Activated naive CD8-positive, alpha-beta T cell treated with anti-CD3 and anti-CD28 coated beads, Interleukin-2, amount 10 ng/mL, durations not matched to agents 7 days and 5 days (primary cell): ENCODE measurements at places on chromosomes 4 and X. TPM values are rescaled to one million over a fixed set of nuclear protein-coding genes. Genes with fewer than 3 reads are reported as not detected.

DNA sequence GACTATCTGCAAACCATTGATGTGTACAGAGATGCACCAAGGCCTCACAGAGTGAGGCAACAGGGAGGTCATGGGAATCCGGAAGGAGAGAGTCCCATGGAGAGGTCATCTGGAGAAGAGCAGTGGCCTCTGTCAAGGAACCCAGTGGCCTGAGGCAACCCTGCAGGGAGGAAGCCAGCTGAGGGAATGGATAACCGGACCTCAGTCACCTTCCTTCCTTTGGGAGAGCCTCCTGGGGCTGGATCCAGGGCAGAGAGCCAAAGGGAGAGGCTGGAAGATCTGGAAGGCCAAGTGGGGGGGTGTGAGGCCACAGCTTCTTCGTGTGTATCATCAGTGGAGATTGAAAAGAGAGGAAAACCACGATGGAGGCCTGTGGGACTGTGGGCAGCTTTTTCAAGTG, 24.3 kb upstream of the CD38 start:
- peaks cover 42% of the 10 kb centered on the region for H3K4me1 ChIP-seq
- peak overlapping the region; percentile 86 for H3K27ac ChIP-seq
- no peak for DNase-seq
- peak overlapping the region; percentile 70 for H3K4me3 ChIP-seq
- H3K27me3 ChIP-seq: no peaks in the 10 kb centered on the region
- H3K36me3 ChIP-seq: peaks cover 5% of the 10 kb centered on the region

DNA sequence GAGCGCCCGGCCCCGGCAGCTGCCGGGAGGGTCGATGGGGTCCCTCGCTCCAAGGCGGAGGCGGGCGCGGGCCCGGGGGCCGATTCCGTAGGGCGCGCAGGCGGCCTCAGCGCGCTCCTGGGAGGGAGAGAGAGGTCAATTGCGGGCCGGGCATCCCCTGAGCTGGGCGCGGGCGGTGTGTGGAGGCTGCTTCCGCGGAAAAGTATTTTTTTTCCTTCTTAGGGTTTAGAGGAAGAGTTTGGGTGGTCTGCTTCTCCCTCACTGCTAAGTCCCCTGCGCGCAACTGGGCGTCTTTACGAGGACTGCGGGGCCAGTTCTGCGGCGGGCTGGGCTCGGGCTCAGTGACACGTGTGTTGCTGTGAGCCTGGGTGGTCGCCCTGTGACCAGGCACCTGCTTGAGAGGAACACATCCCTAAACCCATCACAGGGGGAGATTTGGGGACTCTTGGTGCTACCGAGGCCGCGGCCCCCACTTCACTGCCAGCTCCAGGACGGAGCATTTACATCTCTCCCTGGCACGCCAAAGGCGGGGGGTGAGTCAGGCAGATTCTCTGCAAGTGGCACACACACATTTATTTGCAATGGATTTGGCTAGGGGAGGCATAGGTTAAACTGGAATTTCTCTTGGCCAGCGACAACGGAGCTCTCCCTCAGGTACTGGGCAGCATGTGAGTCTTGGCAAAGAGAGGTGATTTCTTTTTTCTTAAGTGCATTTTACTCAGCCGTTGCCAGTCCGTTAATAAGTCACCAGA, 151.2 kb upstream of the SLC4A4 start:
- peaks cover 70% of the 10 kb centered on the region for H3K27me3 ChIP-seq
- H3K4me3 ChIP-seq: peak overlapping the region; percentile 84
- H3K4me1 ChIP-seq: peaks cover 30% of the 10 kb centered on the region
- DNase-seq: peak; percentile 53
- H3K27ac ChIP-seq: peak overlapping the region; percentile 62

GRCh38 chr4:180809439-180809838, 1433.8 kb upstream of the TENM3 start:
- no peak overlapping the region for H3K4me3 ChIP-seq
- no peak for DNase-seq
- H3K27ac ChIP-seq: no peak overlapping the region
- H3K36me3 ChIP-seq: no peaks in the 10 kb centered on the region

- no peak for DNase-seq
- H3K27ac ChIP-seq: no peak overlapping the region
- H3K4me1 ChIP-seq: no peaks in the 10 kb centered on the region
- no peaks in the 10 kb centered on the region for H3K27me3 ChIP-seq
- no peaks in the 10 kb centered on the region for H3K36me3 ChIP-seq
- H3K4me3 ChIP-seq: no peak overlapping the region
Observed at GRCh38 chr4:69032847-69033638, 63.2 kb upstream of the UGT2B7 start.

DNA sequence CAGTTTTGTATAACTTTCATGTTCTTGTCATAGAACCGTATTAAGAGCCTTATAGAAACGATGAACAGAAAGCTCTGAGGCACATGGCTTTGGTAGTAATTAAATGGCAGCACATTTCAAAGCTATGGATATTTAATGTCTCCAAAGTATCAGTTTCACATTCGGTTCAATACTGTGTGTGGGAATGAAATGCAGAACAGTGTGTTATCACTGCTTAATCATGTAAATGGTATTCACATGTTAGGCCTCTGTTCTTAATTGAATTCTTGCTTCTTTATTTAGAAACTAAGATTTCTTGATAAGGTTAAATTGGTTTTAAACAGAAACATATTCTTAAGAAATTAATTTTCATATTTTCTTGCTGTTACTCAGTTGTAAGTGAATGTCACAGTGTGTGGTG, 701.0 kb upstream of the PITX2 start:
- no peak overlapping the region for H3K4me3 ChIP-seq
- DNase-seq: no peak

- H3K27ac ChIP-seq: no peak overlapping the region
- H3K27me3 ChIP-seq: no peaks in the 10 kb centered on the region
- no peak for DNase-seq
- H3K4me3 ChIP-seq: no peak overlapping the region
- no peaks in the 10 kb centered on the region for H3K36me3 ChIP-seq
Observed at GRCh38 chr4:94689155-94689860, 68.4 kb upstream of the BMPR1B start.

GRCh38 chr4:123257591-123257990, 139.0 kb upstream of the SPRY1 start:
- H3K27me3 ChIP-seq: no peaks in the 10 kb centered on the region
- no peak for DNase-seq
- H3K4me3 ChIP-seq: no peak overlapping the region

DNA sequence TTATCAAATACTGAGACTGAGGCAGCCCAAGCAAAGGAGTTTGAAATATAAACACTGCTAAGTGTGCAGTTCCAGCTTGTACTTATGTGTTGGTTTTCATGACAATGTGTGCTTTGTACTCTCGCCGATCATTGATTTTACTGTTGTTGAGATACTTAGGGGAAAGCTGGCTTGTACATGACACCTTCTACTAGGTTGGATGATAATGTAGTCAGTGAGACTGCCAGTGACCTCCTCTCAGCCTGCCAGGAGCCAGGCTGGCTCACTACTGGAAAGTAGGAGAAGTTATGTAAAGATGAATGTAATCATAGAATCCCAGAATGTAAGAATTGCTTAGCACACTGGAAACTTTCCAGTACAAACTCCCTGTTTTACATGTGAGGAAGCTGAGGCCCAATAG, 132.0 kb downstream of the AFF2 start:
- H3K27ac ChIP-seq: no peak overlapping the region
- no peaks in the 10 kb centered on the region for H3K27me3 ChIP-seq
- no peak overlapping the region for H3K4me3 ChIP-seq
- H3K36me3 ChIP-seq: no peaks in the 10 kb centered on the region

DNA sequence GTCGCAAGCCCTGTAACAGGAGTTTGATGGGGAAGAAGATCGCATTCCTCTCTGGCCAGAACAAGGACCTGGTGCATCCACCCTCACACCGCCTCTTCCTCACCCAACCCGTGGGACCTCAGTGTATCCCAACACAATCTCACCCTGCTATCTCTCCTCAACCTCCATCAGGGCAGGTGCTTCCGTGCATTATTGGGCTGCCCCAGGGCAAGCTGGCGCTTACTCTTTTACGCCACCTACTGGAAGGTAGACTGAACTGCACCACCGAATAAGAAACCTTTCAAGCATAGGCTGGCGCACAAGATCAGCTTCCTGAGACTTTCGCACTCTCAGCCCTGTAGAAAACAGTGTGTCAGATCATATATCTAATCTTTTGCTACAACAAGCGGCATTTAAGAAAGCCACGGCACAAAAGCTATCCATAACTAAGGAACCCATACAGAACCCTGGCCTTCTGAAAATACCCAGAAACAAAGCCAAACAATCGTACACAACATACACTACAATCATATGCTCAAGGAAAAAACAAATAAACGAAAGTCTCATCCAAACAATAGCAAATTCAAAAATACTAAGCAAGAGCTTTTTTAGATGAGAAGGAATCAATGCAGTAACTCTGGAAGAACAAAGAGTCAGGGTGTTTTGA, 209.3 kb downstream of the UGT8 start:
- H3K36me3 ChIP-seq: no peaks in the 10 kb centered on the region
- H3K4me3 ChIP-seq: no peak overlapping the region
- peaks cover 4% of the 10 kb centered on the region for H3K27me3 ChIP-seq
- H3K4me1 ChIP-seq: no peaks in the 10 kb centered on the region

- no peak overlapping the region for H3K27ac ChIP-seq
- peaks cover 8% of the 10 kb centered on the region for H3K27me3 ChIP-seq
- no peaks in the 10 kb centered on the region for H3K4me1 ChIP-seq
- no peak overlapping the region for H3K4me3 ChIP-seq
- H3K36me3 ChIP-seq: no peaks in the 10 kb centered on the region
Observed at GRCh38 chrX:11431786-11432185, 138.6 kb downstream of the AMELX start.

DNA sequence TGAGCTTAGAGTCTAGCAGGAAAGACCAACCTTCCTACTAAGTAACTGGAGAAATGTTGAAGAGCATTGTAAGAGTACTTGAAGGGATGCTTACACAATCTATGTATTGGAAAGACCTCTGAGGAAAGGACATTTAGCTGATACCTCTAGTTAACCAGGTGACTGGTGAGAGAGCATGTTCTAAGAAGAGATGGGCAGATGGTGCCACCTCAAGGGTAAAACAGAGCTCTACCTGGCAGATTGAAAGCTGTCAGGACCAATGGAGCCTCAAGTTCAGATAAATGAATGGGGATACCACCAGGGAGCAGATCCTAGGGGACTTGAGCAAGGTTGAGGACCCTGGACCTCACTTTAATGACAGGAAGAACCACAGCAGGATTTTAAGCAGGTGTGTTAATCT, 196.4 kb downstream of the QDPR start:
- H3K36me3 ChIP-seq: no peaks in the 10 kb centered on the region
- H3K4me3 ChIP-seq: no peak overlapping the region
- H3K27me3 ChIP-seq: peaks cover 14% of the 10 kb centered on the region
- H3K4me1 ChIP-seq: no peaks in the 10 kb centered on the region
- DNase-seq: no peak

- H3K4me3 ChIP-seq: no peak overlapping the region
- no peaks in the 10 kb centered on the region for H3K4me1 ChIP-seq
- no peak overlapping the region for H3K27ac ChIP-seq
- DNase-seq: no peak
Observed at GRCh38 chr4:169745291-169745690, 12.5 kb downstream of the HPF1 start.

- no peak for DNase-seq
- no peak overlapping the region for H3K4me3 ChIP-seq
- no peak overlapping the region for H3K27ac ChIP-seq
- no peaks in the 10 kb centered on the region for H3K36me3 ChIP-seq
Observed at GRCh38 chrX:113818346-113818745, 765.5 kb upstream of the HTR2C start.

DNA sequence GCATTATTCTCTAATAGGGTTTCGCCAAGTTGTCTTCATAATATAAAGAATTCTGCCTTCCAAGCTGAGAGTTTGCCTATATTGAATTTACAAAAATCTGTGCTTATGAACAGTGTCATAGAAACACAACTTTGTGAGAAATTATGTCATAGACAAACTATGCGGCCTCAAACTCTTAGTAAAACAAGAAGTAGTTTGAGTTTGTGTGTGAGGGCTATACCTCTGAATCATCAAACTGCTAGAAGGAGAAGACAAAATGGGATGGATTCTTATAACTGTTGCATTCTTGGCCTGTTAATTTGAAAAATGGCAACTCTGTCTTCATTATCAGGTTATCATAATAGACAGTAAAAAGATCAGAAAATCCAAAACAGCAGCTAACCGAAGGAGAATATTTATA, 46.1 kb upstream of the NAP1L5 start:
- DNase-seq: no peak
- no peaks in the 10 kb centered on the region for H3K4me1 ChIP-seq
- H3K27ac ChIP-seq: no peak overlapping the region

- no peak overlapping the region for H3K4me3 ChIP-seq
- peaks cover 7% of the 10 kb centered on the region for H3K4me1 ChIP-seq
- H3K27ac ChIP-seq: no peak overlapping the region
- peaks cover 19% of the 10 kb centered on the region for H3K27me3 ChIP-seq
Observed at GRCh38 chr4:118587116-118587831, 97.9 kb upstream of the METTL14 start.

DNA sequence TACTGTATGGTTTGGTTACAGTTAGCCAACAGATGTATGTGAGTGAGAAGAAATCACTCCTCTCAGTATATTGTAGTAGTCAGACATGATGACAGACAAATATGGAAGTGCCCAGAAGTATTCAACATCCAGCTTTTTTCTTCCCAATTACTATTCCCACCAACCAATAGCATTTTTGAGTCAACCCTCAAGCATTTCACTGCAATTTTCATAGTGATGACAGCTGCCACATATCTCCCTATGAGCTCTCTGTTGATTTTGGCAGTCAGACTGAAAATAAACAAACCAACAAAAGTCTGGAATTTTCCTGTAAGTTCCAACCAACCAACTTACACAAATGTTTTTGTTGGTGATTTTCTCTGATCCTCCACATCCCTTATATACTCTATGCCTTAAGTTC, 8.2 kb upstream of the TRAM1L1 start:
- no peaks in the 10 kb centered on the region for H3K4me1 ChIP-seq
- H3K27ac ChIP-seq: no peak overlapping the region
- no peaks in the 10 kb centered on the region for H3K36me3 ChIP-seq
- H3K4me3 ChIP-seq: no peak overlapping the region

DNA sequence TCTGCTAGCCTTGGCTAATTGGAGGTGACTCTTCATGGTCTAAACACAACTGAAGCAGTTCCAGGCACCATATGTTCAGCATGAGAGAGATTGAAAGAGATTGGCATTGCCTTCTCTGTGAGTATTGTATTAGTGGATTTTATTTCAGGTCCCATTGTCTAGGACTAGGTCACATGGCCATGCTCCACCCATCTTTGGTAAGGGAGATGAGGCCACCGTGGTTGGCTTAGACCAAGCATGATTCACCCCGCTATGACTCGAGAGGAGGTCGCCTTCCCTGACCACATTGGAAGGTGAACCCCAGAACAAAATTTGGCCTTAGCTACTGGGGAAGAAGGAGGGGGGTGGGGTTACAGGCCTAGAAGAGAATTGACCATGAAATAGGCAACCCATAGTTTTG, 109.9 kb upstream of the BCOR start:
- H3K36me3 ChIP-seq: no peaks in the 10 kb centered on the region
- H3K4me1 ChIP-seq: peaks cover 13% of the 10 kb centered on the region
- peak overlapping the region; percentile 22 for H3K4me3 ChIP-seq
- peak; percentile 33 for DNase-seq

SLC16A2 gene
- total RNA-seq: 0.11 TPM

GAGE12F gene
- total RNA-seq: not detected

HTR2C gene
- total RNA-seq: not detected

SSX4 gene
- total RNA-seq: not detected

DCAF12L2 gene
- not detected for total RNA-seq

CXorf49B gene
- not detected for total RNA-seq

BTK gene
- 1.1 TPM for total RNA-seq

SLC26A1 gene
- total RNA-seq: 0.65 TPM
